Sigmoid colon (tissue), 7 donors: ENCODE measurements at places on chromosomes 4 and X. TPM values are rescaled to one million over a fixed set of nuclear protein-coding genes. Genes with fewer than 3 reads are reported as not detected.

The CENPI gene
- total RNA-seq, result 1.9 TPM

The ODAPH gene
- not detected for total RNA-seq

The TMSB15C gene
- total RNA-seq, result 7.6 TPM

The ART3 gene
- total RNA-seq, result 6.4 TPM

DNA sequence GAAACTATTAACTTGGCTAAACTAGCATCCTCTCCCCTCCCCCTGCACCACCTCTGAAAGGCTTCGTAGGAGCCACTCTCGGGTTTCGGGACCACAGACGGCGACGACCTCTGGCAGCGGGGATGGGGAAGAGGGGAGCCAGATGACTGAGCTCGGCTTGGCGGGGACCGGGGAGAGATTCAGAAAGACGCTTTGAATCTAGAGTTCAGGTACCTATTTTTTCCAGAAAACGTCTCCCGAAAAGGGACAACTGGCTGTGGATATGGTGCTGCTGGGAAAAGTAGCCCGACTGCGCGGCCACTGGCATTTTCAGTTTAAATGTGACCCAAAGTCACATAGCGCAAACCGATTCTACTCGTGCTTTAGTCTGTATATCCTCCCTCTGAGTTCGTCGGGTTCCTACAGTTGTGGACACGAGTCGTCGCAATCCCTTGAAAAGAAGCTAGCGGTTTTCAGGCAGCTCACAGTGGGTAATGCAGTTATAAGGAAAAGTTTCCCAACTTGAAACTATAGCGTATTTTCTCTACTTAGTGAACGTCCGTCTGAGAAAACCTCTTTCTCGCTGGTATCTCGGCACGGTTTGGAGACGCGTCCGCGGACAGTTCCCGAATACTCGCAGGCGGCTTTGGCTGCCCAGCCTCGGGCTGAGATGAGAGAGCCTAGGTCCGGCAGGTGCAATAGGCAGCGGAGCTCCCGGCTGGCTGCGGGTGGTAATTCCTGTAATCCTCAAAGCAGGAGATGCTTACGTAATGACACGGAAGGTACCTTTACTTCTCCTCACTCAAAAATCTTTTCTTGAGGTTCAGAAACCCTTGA lies 1.3 kb downstream of the PARM1 start:
- no peaks in the 10 kb centered on the region for H3K27me3 ChIP-seq
- peaks cover 22% of the 10 kb centered on the region for H3K4me1 ChIP-seq
- no peak for DNase-seq
- no peaks in the 10 kb centered on the region for H3K36me3 ChIP-seq

GRCh38 chr4:38344929-38345328 lies 319.1 kb upstream of the KLF3 start:
- no peak for DNase-seq
- no peaks in the 10 kb centered on the region for H3K36me3 ChIP-seq
- no peak overlapping the region for H3K27ac ChIP-seq
- H3K4me3 ChIP-seq, result no peak overlapping the region

GRCh38 chr4:189121336-189121735 lies 819.3 kb upstream of the FRG1 start:
- no peak for DNase-seq
- H3K4me3 ChIP-seq, result no peak overlapping the region
- H3K36me3 ChIP-seq, result no peaks in the 10 kb centered on the region
- H3K27ac ChIP-seq, result no peak overlapping the region

GRCh38 chr4:94354474-94354896 lies 11.8 kb upstream of the HPGDS start:
- no peaks in the 10 kb centered on the region for H3K36me3 ChIP-seq
- H3K4me3 ChIP-seq, result no peak overlapping the region
- no peak for DNase-seq

DNA sequence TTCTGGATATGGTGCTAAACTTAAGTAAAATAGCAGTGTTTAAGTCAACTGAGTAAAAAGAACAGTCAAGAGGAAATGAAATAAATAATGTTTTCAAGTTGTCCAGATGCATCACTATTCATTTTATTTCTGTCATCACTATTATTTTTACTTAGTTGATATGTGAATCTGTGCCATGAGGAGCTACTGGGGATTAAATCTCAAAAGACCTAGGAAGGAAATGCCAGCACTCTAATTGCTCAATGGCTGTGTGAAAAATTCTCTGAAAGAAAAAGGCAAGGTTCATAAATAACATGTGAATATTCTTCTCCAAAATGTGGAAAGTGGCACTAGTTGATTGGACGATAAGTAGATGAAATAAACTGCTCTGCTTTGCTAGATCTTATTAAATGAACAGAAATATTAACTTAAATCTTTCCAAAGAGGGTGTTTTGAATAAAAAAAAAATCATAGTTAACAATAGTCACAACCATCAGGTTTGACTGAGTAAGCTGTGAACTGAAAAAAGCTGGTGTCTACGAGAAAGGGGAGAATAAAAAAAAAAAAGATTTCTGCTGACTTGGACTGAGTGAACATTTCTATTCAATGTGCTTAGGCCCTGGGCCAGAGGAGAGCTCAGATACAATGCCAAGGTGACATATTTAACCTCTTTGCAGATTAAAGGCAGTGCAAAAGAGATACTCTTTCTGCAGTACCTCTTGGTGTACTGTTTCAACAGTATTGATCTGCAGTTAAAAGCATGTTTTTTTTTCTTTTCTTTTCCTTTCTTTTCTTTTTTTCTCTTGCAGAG lies 1.6 kb downstream of the SPARCL1 start:
- peaks cover 53% of the 10 kb centered on the region for H3K4me1 ChIP-seq
- H3K27ac ChIP-seq, result peak overlapping the region; percentile 91
- no peak for DNase-seq
- no peaks in the 10 kb centered on the region for H3K36me3 ChIP-seq
- peak overlapping the region; percentile 58 for H3K4me3 ChIP-seq

GRCh38 chrX:150326541-150327247 lies 36.4 kb upstream of the MAMLD1 start:
- H3K4me3 ChIP-seq, result no peak overlapping the region
- no peaks in the 10 kb centered on the region for H3K27me3 ChIP-seq
- H3K4me1 ChIP-seq, result no peaks in the 10 kb centered on the region
- no peak for DNase-seq
- H3K36me3 ChIP-seq, result no peaks in the 10 kb centered on the region

GRCh38 chrX:150050387-150050786 lies 112.1 kb upstream of the EOLA2 start:
- H3K4me1 ChIP-seq, result no peaks in the 10 kb centered on the region
- no peaks in the 10 kb centered on the region for H3K36me3 ChIP-seq

DNA sequence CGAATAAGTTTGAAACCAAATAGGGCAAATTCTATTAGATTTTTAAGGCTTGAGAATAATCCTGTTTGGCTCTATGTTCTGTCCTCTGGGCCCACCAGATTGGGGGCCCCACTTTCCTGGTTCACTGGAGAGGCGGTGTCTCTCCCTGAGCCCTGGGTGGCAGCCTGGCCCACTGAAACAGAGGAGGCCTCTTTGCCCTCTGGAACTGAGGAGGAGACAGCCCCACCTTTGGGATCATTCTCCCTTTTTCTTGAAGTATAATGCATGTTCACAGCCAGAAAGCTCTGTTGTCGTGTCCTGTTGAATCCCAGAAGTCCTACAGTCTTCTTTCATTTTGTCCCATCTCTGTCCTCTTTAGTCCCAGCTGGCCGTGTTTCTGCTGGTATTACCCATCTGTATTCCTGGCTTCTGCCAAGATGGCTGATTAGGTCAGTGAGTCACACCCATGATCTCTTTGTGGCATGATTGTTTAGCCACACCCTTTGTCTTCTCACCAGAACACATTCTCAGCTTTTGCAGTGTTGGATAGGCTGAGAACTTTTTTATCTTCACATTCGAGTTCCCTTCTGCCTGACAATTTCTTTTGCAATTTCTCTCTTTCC lies 8.1 kb upstream of the TBC1D25 start:
- H3K4me1 ChIP-seq, result no peaks in the 10 kb centered on the region
- peak; percentile 34 for DNase-seq
- no peak overlapping the region for H3K4me3 ChIP-seq
- H3K36me3 ChIP-seq, result peaks cover 13% of the 10 kb centered on the region
- no peaks in the 10 kb centered on the region for H3K27me3 ChIP-seq

- no peak overlapping the region for H3K27ac ChIP-seq
- no peaks in the 10 kb centered on the region for H3K4me1 ChIP-seq
- H3K4me3 ChIP-seq, result no peak overlapping the region
- DNase-seq, result no peak
Measured at GRCh38 chrX:110104078-110104477, 101.2 kb downstream of the TMEM164 start.

DNA sequence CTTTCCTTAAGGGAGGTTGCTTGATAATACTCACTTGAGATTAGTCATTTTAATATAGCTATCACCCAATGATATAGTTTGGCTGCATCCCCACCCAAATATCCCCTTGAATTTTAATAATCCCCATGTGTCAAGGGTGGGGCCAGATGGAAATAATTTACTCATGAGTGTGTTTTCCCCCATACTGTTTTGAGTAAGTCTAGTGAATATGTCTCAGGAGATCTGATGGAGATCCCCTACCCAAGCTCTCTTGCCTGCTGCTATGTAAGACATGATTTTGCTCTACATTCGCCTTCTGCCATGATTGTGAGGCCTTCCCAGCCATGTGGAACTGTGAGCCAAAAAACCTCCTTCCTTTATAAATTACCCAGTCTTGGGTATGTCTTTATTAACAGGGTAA lies 539.7 kb upstream of the GRID2 start:
- H3K36me3 ChIP-seq, result no peaks in the 10 kb centered on the region
- H3K27me3 ChIP-seq, result no peaks in the 10 kb centered on the region
- no peak overlapping the region for H3K27ac ChIP-seq
- no peak overlapping the region for H3K4me3 ChIP-seq
- DNase-seq, result no peak
- no peaks in the 10 kb centered on the region for H3K4me1 ChIP-seq

DNA sequence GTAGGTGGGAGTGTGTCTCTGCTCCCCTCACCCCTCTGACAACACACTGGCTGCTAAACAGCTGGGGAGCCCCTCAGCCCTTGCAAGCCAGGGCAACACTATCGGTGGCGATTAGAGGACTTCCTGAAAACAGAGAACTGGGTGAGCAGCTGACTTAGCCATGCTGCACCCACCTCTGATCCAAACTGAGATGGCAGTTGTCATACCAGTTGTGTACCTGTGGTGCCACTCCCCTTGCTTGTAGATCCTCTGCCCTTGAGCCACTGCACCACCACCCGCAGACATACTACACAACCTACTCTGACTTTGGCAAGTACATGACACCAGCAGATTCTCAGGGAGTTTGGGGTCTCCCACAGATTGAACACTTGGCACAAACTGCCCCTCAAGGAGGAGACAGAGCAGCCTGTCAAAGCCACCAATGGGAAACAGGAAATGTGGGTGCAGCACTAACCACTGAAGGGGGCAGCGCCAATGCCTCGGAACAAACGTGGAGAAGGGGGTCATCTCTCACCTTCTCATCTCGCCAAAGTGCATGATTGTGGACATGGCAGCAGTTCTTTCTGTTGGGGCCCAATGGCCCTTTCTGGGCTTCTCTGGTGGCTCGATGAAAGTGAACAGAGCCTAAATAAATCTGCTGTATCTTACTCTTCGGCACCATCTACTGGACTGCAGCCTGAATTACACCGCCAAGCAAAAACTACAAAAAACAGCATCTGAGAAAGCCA lies 119.8 kb downstream of the NEK1 start:
- H3K27ac ChIP-seq, result no peak overlapping the region
- H3K4me1 ChIP-seq, result no peaks in the 10 kb centered on the region
- DNase-seq, result no peak

- H3K27ac ChIP-seq, result peak overlapping the region; percentile 52
- no peaks in the 10 kb centered on the region for H3K27me3 ChIP-seq
- H3K4me3 ChIP-seq, result no peak overlapping the region
- DNase-seq, result no peak
Measured at GRCh38 chr4:169202145-169202699, 68.5 kb downstream of the SH3RF1 start.

GRCh38 chr4:153476829-153477574 lies 10.8 kb downstream of the TMEM131L start:
- no peak overlapping the region for H3K27ac ChIP-seq
- no peaks in the 10 kb centered on the region for H3K27me3 ChIP-seq
- peaks cover 4% of the 10 kb centered on the region for H3K36me3 ChIP-seq
- H3K4me3 ChIP-seq, result no peak overlapping the region

- H3K27ac ChIP-seq, result no peak overlapping the region
- H3K4me3 ChIP-seq, result no peak overlapping the region
- no peaks in the 10 kb centered on the region for H3K27me3 ChIP-seq
- H3K4me1 ChIP-seq, result peaks cover 6% of the 10 kb centered on the region
- H3K36me3 ChIP-seq, result no peaks in the 10 kb centered on the region
Measured at GRCh38 chrX:110384490-110384889, 25.8 kb downstream of the RTL9 start.

GRCh38 chr4:109702950-109703663 lies at the start of gene CASP6:
CASP6 (minus strand) TSS chr4:109703445; CDS start chr4:109703395, 50 bp downstream.
- H3K27me3 ChIP-seq, result no peaks in the 10 kb centered on the region
- DNase-seq, result peak; percentile 91
- peak within 1 kb of the TSS; percentile 88 for H3K27ac ChIP-seq
- no peaks in the 10 kb centered on the region for H3K36me3 ChIP-seq

GRCh38 chr4:11546391-11547175 lies 117.9 kb upstream of the HS3ST1 start:
- DNase-seq, result no peak
- H3K27ac ChIP-seq, result no peak overlapping the region
- H3K4me1 ChIP-seq, result no peaks in the 10 kb centered on the region
- no peaks in the 10 kb centered on the region for H3K36me3 ChIP-seq
- H3K4me3 ChIP-seq, result no peak overlapping the region
- no peaks in the 10 kb centered on the region for H3K27me3 ChIP-seq

- peak; percentile 65 for DNase-seq
- peak overlapping the region; percentile 45 for H3K27ac ChIP-seq
- no peaks in the 10 kb centered on the region for H3K36me3 ChIP-seq
- no peak overlapping the region for H3K4me3 ChIP-seq
Measured at GRCh38 chr4:38565271-38566199, 98.5 kb upstream of the KLF3 start.

DNA sequence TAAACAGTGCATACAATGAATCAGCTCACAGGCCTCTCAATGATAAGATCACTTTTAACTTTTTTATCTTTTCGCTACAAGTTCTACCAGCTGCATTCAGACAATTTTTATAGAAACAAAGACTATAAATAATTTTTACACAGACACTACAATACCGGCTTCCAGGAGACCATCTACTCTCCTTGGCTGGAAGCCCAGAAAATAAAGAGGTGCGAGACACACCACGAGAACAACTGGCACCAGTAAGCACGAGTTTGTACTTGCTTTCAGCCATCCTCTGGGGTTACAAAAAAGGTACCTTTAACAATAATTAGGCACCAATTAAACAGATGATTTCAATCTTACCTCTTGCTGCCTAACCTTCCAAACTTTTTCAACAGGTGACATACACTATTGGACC lies 11.2 kb upstream of the PRDX4 start:
- no peak overlapping the region for H3K4me3 ChIP-seq
- no peaks in the 10 kb centered on the region for H3K36me3 ChIP-seq

DNA sequence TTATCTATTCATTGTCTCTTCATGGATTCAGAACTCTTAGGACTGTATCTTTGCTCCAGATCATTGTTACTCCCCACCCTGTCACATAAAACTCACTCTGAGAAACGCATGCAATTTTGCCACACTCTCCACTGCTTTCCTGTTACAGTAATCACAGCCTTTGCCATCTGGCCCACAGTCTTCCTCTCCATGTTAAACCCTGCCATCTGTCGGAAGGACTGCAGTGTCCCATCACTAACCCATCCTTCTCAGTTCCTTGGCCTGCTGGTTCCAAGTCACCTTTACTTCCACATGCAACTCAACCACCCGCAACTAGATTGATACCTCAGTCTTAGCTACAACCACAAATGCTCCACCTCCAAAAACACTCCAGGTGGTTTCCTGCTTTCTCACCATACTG lies 308.7 kb upstream of the FAM241A start:
- H3K27me3 ChIP-seq, result no peaks in the 10 kb centered on the region
- no peaks in the 10 kb centered on the region for H3K4me1 ChIP-seq
- H3K27ac ChIP-seq, result no peak overlapping the region
- DNase-seq, result no peak

GRCh38 chrX:2595258-2595657 lies 94.5 kb upstream of the DHRSX start:
- no peaks in the 10 kb centered on the region for H3K36me3 ChIP-seq
- DNase-seq, result no peak
- H3K4me1 ChIP-seq, result no peaks in the 10 kb centered on the region
- H3K27me3 ChIP-seq, result no peaks in the 10 kb centered on the region
- H3K4me3 ChIP-seq, result no peak overlapping the region
